Fibroblast of mammary gland (primary cell): ENCODE measurements at places on chromosomes 6 and 20.

- DNase-seq = peak; percentile 25
Measured at GRCh38 chr20:38649275-38649891, 47.8 kb downstream of the ARHGAP40 start.

DNA sequence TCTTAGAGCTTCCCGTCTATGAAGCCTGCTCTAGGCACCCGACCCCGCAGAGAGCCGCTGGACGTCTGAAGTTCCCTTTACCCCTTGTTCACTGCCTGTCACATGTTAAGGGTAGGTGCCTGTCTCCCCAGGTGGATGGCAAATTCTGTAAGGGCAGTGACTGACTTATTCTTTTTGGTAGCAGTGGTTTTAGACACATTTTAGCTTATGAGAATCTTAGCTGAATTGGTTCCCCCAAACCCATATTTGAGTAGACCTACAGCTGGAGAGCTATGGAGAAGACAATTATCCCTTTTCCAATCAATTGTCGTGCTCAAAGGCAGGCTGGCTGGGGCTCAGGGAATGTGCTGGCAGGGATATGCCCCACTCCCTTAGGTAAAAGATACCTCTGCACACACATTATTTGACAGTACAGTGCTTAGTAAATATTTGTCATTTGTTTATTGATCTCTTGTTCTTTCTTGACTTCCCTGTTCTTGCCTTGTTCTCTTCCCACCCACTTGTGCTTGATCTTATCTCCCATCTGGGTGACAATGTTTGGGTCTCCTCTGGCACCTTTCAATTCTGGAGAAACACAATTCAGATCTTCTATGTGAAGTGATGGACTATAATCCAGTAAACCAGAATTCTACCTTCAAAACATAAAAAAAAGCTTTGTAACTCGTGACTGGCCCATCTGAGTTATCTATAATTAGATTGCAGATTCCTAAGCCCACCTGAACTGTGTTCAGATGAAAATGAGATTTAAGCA, 114.3 kb upstream of the SLC2A12 start:
- peak; percentile 60 for DNase-seq

DNA sequence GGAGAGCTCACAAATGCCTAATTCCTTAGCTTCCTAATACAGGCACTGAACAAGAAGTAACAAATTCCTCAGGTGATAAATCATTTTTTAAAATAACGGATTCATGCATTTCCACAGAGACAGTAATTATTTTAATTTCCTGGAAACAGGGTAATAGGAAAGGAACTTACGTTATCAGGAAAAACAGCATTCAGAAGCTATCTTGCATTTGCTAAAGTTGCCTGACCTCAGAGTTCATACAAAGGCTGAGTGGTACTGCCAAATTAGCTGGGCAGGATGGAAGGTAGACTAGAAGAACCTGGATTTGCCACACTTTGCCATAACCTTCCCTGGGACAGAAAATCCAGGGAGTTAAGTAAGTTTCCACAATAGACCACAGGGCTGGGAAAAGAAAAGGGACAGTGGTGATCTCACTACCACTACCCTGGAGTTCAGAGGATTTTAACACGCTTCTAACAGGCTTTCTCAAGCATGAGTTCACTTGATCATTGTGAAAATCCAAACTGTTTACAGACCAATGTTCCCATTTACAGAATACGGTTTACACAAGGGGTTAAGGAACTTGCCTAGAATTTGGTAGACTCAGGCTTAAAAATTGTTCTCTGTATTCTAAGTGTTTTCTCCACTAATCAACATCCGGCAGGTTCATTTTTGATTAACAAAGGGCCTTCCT, 57.0 kb downstream of the KIF13A start:
- peak; percentile 23 for DNase-seq

DNA sequence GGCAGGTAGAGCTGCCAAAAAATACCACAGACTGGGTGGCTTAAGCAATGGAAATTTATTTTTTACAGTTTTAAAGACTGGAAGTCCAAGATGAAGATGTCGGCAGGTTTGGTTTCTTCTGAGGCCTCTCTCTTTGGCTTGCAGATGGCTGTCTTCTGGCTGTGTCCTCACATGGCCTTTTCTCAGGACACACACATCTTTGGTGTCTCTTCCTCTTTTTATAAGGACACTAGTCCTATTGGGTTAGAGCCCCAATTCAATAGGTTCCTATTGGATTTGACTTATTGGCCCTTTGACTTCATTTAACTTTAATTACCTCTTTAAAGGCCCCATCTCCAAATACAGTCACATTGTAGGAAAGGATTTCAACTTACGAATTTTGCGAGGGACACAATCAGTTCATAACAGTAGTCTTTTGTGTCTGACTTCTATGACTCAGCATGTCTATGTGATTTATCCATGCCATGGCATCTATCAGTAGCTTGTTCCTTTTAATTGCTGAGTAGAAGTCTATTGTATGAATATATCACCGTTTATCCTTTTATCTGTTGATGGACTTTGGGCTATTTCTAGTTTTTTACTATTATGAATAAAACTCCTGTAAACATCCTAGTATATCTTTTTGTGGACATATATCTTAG, 11.0 kb upstream of the TCP11 start:
- DNase-seq = no peak

- DNase-seq = no peak
Measured at GRCh38 chr20:53855733-53856132, 214.7 kb downstream of the BCAS1 start.

DNA sequence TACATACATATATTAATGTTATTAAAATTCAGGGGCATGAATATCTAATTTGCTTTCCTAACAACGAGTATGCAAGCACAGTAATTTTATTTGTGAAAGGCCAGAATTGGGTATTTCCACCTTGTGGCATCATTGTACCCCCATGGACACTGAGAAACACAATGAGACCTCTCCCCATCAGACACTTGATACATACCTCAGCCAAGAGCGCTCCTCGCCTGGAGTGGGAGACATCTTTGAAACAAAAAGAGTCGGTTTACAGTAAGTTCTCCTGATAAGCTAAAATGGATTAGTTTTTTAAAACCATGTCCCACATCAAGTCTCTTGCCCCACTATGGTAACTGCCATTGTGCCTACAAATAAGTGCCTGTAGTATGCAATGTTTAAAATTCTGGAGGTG, 2.1 kb downstream of the CNR1 start:
- no peak for DNase-seq

DNA sequence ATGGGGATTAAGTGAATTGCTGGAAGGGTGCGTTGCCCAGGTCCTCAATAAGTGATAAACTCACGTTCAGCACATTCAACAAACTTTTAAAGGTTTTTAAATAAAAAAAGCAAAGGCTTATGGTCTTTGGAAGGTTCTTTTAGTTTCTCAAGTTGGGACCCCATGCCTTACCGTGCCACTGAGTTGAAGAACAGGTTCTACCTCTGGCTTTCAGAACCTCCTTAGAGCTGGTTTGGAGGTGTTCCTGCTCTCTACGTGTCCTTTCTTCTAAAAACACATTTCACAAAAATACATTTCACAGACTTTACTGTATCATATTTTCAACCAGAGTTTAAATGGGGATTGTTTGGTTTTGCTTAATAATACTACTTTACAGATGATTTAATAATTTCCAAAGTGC, 29.0 kb downstream of the ARID1B start:
- no peak for DNase-seq

DNA sequence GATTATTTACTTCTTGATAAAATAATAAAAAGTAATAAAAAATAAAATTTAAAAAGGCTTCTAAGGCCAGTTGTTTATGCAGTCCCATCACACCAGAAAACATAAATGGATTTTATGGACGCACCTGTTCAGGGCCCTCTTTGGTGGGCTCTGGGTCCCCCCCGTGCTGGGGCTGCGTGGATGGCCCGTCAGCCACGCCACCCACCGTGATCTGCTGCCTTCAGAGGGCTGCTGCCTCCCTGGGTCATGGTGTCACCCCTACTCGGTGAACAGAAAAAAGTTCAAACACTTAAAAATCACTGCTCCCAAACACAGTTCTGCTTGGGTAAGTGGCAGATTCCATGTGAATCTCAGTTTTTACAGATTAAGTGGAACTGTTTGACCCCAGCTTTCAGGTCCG, 447.6 kb upstream of the AGPAT4 start:
- DNase-seq = no peak

- no peak for DNase-seq
Measured at GRCh38 chr6:105981002-105981887, 104.9 kb upstream of the PRDM1 start.
